ENCODE measurements at places on chromosomes 4 and X.

- peak; percentile 78 for DNase-seq
These were observed 16.8 kb downstream of the PTTG2 start for GRCh38 chr4:37976991-37977470.

DNA sequence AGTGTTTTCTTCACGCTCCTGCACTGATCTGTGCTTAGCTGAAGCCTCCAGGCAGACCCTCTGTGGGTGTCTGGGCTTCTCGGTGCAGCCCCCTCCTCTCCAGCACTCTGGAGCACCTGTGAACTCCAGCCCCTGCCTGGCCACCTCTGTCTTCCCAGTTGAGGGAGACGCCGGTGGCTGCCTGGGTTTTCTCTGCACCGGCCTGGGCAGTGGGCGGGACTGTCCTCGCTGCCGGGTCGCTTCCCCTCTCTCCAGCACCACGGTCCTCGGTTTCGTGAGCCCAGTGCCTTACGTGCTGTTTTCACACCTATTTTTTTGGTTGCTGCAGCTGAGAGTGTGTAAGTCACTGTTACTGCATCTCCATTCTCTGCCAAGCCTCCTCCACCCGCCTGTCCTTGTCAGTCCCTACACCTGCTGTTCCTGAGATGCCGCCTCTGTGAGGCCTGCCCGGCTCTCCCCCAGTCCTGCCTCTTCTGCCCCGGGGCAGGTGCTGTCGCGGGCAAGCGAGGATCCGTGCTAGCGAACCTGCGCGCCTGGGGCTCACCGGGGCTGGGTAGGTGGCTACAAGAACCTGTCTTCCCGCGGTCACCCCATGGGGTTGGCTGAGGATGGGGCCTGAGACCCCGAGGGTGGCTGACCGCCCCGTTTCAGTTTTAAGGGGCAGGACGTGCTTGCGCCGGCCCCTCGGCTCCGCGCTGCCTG lies 2.4 kb upstream of the FGFRL1 start:
- no peak for DNase-seq

DNA sequence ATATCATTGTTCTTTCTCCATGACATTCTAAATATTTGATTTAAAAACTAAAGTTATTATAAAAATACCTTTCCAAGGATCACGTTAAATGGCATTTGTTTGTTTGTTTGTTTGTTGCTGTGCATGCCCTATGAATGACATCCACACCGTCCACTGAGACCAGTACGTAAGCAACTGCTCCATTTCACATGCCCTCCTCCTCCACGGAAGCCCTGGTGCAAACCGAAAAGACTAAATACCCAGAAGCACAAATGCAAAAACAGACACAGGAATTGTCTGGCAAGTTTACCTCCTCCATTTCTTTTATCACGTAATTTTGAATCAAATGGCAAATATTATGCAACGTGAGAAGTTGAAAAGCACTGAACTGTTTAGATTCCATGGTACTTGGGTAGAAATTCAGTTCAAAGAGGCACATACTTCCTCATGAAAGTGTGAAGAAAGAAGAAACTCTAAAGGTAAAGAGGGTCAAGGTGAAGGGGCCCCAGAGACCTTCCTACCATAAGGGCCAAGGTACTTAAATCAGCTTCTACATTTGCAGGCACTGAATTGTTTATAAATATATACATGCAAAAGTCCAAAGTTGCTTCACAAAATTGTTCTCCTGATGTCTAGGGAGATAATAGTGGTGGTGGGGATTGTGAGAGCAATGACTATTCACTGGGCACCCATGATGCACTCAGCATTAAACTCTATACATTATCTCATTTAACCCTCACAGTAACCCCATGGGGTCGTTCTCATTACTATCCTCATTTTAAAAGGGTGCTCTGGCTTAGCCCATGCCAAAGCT lies 23.4 kb downstream of the IRF2 start:
- DNase-seq = no peak

GRCh38 chr4:170014359-170015011 lies 11.7 kb downstream of the MFAP3L start:
- DNase-seq = no peak

GRCh38 chr4:111676533-111676932 lies 468.7 kb upstream of the FAM241A start:
- DNase-seq = no peak

GRCh38 chr4:74031576-74031975 lies 6.9 kb downstream of the CXCL3 start:
- DNase-seq = no peak

DNA sequence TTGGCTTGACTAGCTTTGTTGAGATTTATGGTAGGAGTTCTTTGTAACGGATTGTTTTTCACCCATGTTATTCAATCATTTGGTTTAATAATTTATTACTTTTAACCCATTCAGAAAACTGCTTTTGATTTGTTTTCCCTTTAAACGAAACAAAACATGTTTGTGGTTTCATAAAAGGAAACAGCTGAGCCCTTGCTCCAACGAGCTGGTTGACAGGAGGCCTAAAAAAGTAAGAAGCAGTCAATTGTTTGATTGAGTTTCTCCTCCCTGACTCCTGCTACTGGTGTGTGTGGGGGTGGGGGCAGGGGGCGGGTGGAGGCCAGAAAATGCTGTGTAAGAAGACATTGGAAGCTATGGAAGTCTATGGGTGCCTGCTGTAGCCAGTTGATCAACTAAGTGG lies 102.8 kb downstream of the CHRDL1 start:
- DNase-seq = no peak

- DNase-seq = no peak
These were observed 1306.8 kb downstream of the STIM2 start for GRCh38 chr4:28167411-28167810.

DNA sequence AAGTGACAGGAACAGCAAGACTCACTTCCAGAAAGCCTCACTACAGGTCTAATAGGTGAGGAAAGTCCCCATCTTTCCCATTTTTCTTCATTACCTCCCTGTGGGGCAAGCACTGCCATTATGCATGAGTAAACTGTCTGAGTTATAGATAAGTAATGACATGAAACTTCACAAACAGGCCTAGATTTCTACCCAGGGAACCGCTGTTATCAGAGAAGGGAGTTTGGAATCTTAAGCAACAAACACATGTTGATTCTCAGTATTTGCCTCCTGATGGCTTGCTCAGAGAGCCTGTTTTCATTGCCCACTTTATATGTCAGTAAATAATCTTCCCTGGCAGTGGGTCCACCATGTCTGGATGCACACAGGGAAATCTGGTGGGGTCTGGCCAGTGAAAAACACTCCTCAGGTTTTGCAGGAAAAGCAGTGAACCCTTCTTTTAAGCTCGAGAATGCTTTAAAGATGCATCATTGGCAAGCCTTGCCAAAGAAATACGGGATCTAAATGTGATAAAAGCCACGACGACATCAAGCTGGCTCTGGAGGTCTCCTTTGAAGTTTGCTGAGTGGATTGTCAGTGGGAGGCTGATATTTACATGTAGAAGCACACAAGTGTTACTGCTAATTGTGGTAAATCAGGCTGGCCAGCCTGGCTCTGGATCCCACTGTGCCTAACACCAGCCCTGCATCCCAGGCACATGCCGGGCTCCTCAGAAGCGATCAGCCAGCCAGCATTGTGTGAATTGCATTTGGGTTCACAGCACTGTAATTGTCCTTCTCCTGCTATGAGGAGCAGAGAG lies 25.2 kb downstream of the PDGFRA start:
- no peak for DNase-seq

- no peak for DNase-seq
These were observed 33.6 kb upstream of the MXD4 start for GRCh38 chr4:2295500-2295899.

GRCh38 chrX:29461039-29461438 lies 754.3 kb upstream of the MAGEB2 start:
- no peak for DNase-seq

GRCh38 chr4:123676071-123676889 lies 279.7 kb downstream of the SPRY1 start:
- no peak for DNase-seq

GRCh38 chr4:74112399-74113105 lies 13.6 kb upstream of the CXCL2 start:
- no peak for DNase-seq

- DNase-seq = no peak
These were observed 25.9 kb downstream of the METAP1 start for GRCh38 chr4:99021386-99021785.

DNA sequence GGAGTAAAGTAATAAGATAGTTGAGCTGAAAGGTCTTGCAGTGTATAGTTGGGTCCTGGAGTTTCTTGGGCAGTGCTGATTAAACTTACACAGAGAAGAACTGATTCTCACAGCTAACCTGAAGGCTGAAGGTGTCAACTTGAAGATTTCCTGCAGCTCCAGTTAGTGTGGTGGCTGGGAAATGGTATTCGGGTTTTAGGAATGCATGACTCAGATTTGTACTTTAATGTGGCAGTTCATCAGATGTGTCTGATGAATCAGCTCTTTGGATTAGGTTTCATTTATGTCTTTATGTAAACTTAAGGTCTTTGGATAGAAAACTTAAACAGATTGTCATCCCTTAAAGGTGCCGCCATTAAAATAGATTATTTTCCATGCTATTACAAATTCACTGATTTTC lies 200.0 kb downstream of the IL1RAPL1 start:
- no peak for DNase-seq

DNA sequence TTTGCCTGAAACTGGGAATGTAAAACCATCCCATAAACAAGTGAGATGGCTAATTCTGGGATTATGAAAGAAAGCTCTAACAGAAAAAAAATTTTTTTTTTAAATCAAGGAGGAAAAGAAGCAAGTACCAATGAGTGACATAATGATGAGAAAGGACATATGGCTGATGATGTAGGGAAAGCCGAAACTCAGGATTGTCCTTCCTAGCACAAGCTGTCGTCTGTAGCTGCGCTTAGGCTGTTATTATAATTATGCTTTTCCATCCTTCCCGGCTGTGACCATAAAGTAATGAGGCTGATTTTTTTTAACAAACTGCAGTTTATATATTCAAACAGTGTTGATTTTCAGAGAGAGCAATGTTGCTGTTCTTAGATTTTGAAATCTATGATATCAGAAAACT lies 209.8 kb upstream of the NOCT start:
- DNase-seq = no peak

GRCh38 chr4:7234355-7235029 lies 42.2 kb downstream of the SORCS2 start:
- DNase-seq = no peak

DNA sequence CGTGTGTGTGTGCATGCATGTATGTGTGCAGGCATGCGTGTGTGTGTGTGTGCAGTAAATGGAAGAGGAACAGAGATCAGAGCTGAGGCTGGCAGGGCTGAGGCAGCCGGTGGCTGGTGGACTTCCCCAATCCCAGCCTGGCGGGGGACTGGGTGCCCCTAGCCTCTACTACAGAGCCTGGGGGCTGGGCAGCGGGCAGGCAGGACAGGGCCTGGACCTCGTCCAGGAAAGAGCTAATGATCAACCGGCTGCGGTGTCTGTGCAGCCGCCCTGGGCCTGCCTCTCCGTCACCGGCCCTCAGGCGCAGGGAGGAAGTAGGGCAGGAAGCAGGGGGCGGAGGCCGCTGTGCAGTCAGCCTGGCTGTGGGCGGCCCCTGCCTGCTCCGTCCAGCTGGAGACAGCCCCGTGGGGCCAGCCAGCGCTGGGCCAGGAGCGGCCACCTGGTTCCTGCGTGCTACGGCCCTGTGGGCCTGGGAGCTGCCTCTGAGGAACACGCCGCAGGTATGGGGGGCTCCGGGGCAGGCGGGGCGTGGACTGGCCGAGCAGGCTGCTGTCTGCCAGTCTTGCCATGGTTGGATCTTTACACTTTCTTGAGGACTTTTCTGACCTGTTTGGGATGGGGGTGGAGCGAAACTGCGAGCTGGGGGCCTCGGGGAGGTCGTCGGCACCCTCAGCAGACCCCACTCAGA lies at the start of gene SH3TC1:
SH3TC1 (plus strand) TSS at position 385 of the 688 bp plus-strand sequence. CDS start 5,905 bp downstream, outside the sequence.
- peak; percentile 21 for DNase-seq

- no peak for DNase-seq
These were observed 886 bp upstream of the NDST3 start for GRCh38 chr4:118033148-118034052.

GRCh38 chr4:8379281-8379680 lies 61.2 kb downstream of the ACOX3 start:
- DNase-seq = no peak

GRCh38 chr4:108830509-108831244 lies 67.8 kb upstream of the ETNPPL start:
- no peak for DNase-seq

DNA sequence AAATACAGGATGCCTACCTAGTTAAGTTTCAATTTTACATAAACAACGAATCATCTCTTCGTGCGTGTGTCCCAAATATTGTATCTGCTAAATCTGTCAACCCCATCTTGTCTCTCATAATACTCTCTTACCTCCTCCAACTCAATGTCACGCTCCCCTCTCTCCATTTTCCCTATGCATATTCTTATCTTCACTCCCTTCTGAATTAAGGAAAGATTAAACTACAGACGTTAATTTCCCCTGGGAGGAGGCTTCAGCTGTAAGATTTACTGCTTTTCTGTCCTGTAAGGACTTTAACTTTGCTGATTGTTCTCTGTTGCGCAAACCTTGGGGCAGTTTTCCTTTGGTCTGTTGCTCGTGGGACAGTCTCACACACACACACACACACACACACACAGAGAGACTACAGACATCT lies 455 bp upstream of the ABCB7 start:
- DNase-seq = no peak

DNA sequence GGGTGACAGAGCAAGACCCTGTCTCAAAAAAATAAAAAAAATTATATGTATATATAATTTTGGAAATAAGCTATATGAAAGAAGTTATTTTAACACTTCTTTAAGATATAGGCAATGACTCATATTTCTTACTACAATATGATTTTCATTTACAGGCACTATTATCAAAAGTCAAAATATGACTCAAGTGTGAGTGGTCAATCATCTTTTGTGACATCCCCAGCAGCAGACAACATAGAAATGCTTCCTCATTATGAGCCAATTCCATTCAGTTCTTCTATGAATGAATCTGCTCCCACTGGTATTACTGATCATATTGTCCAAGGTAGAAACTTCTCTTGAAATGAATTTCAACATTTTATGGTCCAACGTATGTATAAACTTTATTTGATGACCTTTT lies 20.8 kb downstream of the OCIAD1 start:
- DNase-seq = no peak

GRCh38 chr4:184648313-184649025 lies 778 bp downstream of the CASP3 start:
- DNase-seq = peak; percentile 33

- no peak for DNase-seq
These were observed 29.4 kb upstream of the FBXW7 start for GRCh38 chr4:152565333-152565732.

DNA sequence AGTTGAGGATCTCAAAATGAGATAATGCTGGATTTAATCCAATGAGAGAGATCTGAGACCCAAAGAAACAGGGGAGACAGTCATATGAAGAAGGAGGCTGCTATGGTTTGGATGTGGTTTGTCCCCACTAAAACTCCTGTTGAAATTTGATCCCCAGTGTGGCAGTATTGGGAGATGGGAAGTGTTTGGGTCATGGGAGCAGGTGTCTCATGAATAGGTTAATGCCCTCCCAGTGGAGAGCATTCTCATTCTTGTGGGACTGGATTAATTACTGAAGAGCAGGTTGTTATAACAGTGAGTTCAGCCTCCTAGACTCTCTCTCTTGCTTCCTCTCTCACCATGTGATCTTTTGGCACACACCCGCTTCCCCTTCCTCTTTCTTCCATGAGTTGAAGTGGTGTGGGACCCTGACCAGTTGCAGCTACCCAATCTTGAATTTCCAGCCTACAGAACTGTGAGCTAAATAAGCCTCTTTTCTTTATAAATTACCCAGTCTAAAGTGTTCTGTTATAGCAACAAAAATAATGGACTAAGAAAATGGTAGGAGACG lies 70.3 kb downstream of the PPEF2 start:
- DNase-seq = no peak
